Hematopoietic multipotent progenitor cell (in vitro differentiated cells): ENCODE measurements at places on chromosomes 5 and 9.
A peak's percentile ranks its signal among the peaks of the same experiment; 100 is the strongest.

DNA sequence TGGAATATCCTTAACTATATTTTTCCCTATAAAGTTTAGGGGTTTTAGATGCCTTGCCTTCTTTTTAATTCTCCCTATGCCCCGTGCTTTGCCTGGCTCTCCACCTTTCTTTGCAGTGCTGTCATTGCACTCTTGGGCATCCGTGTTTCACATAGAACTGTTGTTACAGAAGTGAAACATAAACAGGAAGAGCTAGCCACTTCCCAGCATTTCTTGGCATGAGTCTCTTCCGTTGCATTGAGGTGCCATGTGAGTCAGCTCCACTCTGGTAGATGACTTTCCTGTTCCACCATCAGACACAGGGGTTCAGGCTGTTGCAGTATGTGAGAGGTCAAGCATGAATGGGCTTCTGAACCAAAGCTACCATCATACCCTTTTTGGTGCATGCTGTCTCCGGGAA, 73.4 kb downstream of the ANGPTL2 start:
- peak; percentile 73 for DNase-seq

- DNase-seq: no peak
These were observed 79.8 kb upstream of the KLF9 start for GRCh38 chr9:70494221-70494620.

- no peak for DNase-seq
These were observed 10.0 kb upstream of the BOD1 start for GRCh38 chr5:173626505-173626820.

- no peak for DNase-seq
These were observed 8.4 kb downstream of the SPEF2 start for GRCh38 chr5:35626108-35626507.

- DNase-seq: peak; percentile 67
These were observed 4.8 kb upstream of the CEL start for GRCh38 chr9:133057006-133057405.

- DNase-seq: no peak
These were observed 477.6 kb downstream of the TLE1 start for GRCh38 chr9:81211741-81212140.

- no peak for DNase-seq
These were observed 481.2 kb upstream of the KLF4 start for GRCh38 chr9:107970726-107971125.

DNA sequence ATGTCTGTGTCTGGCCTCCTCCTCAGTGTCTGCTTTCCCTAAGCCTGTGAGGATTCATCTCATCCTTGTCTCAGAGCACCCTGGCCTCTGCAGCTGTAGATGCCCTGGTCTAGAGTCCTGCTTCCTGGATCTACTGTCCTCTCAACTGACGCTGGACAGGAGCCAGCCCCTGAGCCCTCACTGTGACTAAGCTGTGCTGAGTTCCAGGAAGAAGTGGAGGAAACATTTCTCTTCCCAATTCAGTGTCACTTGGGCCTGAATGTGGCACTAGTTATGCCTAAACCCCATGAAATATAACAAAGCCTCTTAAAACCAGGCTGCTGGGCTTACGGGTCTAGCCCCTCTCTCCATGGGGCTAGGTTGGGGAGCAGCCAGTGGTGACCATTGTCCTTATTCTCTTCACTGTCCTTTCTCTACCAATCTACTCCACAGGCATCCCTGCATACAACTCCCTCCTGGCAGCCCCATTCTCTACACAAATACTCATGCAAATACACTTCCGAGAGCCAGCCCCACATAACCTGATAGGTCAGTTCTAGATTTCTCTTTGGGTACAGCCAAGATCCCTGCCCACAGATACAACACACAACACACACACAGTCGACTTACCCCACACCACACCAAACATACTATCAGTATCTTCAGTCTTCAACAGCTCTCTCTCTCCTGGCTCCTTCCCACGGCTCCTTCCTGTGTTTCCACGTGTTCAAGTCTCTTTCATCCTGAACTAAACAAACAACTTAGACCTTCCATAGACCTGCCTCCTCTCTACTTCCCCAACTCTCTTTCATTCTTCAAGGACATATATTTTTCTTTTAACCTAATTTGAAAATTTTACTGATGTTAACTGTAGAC, 220.8 kb downstream of the SNX18 start:
- DNase-seq: no peak

DNA sequence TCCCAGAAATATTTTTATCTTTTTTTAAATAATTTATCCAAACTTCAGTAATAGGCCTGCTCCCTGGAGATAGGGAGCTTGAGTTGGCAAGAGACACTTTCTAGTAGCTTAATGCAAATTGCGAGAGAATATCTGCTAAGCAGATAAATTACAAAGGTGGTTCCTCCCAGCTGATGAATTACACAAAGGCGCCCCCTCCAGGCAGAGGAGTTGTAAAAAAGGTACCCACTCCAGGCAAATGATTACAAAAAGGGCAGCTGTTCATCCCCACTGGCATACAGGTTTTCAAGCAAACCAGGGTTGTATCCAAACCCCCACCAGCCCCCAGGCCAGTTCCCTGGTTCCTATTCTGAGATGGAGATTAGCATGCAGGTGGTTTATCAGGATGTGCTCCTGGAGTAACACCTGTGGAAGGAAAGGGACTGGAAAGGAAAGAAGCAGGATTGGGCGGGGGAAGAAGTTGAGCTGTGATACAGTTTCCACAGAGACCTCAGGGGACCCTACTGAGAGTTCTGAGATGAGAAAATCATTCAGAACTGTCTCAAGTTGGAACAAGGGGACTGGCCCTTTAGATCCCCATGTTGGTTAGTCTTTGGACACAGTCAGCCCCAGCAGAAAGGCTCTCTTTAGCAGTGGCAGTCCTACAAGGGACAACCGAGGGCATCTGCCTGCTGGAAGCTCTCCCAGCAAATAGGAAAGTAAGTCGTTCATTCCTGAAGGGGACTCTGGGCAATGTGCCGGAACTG, 25.5 kb downstream of the ESM1 start:
- DNase-seq: peak; percentile 13

GRCh38 chr5:1298067-1298551, 3.2 kb upstream of the TERT start:
- DNase-seq: no peak

- DNase-seq: no peak
These were observed 243.6 kb downstream of the FANCC start for GRCh38 chr9:95073918-95074317.

- no peak for DNase-seq
These were observed 28.2 kb downstream of the HAVCR1 start for GRCh38 chr5:157030692-157031091.

DNA sequence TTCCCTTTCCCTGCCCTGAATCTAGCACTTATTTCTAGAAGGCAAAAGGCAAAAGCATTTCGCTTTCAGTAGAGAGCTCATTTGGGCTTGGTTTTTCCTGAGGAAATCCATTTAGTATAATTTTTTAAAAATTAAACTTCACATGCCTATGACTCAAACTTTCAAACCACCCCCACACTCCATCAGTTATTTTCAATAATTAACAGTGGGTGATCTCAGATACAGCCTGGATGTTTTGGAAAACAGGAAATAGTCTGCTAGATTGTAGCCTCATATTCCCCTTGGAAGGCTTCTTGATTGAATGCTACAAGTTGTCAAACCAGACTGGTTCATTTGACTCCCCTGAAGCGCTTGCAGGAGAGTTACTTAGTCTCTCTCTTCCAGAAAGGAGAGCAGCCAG, 40.6 kb downstream of the SEMA5A start:
- no peak for DNase-seq

- no peak for DNase-seq
These were observed 1403.5 kb upstream of the CDH18 start for GRCh38 chr5:21391506-21391905.

GRCh38 chr5:137667341-137667740, 68.5 kb downstream of the KLHL3 start:
- no peak for DNase-seq

GRCh38 chr5:80865551-80865950, 94.6 kb upstream of the RASGRF2 start:
- DNase-seq: no peak

- no peak for DNase-seq
These were observed 11.5 kb downstream of the GPR150 start for GRCh38 chr5:95631255-95631958.

- DNase-seq: no peak
These were observed 60.9 kb downstream of the CXXC5 start for GRCh38 chr5:139708877-139709581.

DNA sequence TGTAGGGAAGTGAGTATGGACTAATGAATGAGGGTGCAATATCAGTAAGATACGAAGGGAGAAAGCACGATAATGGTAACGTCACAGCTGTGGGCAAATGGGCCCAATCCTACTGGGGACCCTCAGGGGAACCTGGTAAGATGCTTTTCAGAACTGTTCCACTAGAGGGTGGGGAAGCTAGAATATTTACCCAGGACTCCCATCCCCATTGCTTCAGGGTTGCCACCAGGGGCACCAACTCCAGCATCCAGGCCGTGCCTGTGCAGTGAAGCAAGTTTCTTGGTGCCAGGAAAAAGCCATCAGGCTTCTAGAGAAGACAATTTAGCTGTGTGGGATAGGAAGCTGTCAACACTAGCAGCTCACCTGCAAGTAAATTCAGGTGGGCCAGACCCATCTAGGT, 409.3 kb downstream of the AGTPBP1 start:
- DNase-seq: no peak

DNA sequence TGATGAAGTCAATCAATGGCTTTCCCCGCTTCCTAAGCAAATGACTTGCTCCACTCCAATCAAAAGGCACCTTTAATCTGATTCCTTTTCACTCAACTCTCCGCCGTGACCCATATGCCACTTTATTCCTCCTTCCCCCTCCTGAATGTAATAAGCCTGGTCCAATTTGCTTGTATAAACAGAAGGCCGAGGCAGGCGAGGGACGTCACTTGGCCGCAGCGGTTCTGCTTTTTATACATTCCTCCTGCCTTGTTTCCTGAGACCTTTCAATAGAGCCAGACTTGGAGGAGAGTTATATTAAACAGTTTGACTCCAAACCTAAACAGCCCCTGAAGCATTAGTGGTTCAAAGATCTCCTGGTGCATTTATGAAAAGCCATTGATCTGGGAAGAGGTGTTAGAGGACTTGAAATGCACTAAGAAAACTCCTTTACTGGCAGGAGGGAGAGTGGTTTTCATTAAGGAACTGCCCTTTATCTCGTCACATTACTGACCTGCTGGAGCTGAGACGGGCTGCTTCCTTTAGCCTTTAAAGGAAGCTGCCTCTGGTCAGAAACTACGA, 273.4 kb downstream of the SLIT3 start:
- peak; percentile 26 for DNase-seq

DNA sequence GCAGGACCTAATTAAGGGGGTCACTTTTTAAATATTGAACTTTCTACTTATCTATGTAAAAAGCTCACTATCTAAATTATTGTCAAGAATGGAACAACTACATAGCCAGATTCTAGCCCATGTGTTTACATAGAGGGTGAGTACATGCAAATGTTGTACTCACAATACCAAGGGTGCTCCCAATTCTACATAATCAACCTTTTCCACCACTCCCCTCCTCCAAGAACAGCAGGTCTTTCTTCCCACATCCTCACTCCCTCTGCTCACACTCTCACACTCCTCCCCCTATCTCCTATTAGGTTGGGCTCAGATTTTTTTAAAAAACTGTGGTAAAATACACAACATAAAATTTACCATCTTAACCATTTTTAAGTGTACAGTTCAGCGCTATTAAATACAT, 325.4 kb downstream of the ARL15 start:
- DNase-seq: no peak

DNA sequence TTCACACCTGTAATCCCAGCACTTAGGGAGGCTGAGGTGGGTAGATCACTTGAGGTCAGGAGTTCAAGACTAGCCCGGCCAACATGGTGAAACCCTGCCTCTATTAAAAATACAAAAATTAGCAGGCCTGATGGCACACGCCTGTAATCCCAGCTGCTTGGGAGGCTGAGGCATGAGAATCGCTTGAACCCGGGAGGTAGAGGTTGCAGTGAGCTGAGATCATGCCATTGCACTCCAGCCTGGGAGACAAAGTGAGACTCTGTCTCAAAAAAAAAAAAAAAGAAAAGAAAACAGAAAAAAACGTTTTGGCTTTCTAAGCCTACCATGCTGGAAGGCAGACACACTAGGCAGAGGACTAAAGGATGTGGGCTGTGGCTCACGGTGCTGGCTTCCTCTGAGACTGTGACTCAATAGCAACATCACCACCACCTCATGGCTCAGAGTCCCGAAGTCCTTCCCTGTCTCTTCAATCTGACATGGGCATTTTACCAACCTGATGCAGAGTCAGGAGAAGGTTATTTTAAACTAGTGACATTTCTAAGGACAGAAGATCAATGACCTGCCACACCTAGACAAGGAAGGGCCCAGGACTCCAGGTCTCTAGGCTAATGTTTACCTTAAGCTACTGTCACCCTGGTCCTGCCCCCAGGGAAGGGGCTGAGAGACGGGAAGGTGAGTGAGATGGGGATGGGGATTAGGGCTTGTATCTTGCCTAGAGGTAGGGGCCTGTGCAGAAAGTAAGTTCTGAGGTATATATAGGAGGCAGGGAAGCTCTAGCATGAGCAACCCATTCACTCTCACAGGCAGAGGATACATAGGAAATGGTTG, 3.7 kb downstream of the ECSCR start:
- peak; percentile 60 for DNase-seq

- DNase-seq: no peak
These were observed 42.1 kb downstream of the WDR41 start for GRCh38 chr5:77449981-77450380.

DNA sequence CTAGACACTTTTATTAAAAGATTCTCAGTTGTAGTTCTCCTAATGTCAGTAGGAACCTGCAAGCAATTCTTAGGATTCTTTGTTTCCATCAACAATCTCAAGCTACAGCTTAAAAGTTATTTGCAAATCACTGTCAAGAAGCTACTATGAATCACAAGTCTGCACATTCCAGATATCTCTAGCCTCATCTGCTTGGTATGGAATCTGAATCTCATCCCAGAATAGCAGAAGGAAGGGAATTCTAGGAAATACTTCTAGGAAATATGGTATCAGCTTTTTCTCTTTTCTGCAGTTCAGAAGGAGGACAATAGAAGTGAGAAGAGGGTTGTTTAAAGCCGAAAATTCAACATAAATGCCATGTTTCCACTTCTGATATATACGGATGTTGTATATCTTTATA, 792.2 kb upstream of the CDH9 start:
- DNase-seq: no peak

DNA sequence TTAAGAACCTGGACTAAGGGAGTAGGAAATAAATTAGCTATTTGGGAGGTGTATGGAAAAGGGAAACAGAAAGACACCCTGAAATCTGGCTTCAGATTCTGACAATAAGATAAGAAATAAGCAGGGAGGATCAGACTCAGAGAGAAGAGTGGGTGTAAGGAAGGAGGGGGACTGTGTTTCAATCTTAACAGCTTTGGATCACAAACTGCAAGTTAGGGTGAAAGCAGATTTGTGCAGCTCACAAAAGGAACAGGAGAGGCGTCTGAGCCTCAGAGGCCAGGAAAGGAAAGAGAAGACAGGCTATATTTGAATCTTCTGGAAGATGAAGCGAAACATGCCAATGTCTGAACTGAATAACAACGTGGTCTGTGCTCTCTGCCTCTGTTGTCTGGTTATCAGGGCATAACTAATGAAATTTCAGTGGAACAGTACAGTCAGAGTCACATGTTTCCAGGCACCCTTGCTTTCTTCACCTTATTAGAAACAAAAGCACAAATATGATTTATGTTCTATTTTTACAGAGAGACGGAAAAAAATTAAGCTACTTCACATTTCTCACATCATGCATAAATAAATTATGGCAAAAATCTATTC, 26.6 kb downstream of the SGTB start:
- DNase-seq: no peak
